Stimulated activated CD8-positive, alpha-beta memory T cell treated with anti-CD3 and anti-CD28 coated beads, Interleukin-15, amount 100 ng/mL, for 4 hours (primary cell): ENCODE measurements at places on chromosomes 3 and 15.

DNA sequence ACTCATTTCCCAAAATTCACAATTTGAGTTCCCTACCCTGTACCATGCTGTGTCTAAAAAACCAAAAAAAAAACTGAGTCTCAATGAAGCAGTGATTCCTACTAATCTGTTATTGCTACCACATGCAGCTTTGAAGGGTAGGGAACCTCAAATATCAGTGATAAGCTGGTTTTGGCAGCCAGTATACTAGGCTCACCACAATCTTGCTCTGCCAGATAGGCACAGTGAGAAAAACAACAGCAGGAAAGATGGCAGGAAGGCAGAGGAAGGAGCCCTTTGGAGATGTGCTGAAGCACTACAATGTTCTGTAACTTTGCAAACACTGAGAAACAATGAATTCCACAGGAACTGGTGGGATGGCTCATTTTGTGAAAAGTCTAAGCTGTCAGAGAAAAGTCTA is 96.9 kb upstream of the UBP1 start:
- no peak for DNase-seq

GRCh38 chr3:170725285-170725731 is 139.4 kb upstream of the SLC7A14 start:
- no peak for DNase-seq

GRCh38 chr3:81279481-81280379 is 481.7 kb downstream of the GBE1 start:
- no peak for DNase-seq

- no peak for DNase-seq
Observed at GRCh38 chr15:55168350-55168974, 28.3 kb downstream of the RSL24D1 start.

DNA sequence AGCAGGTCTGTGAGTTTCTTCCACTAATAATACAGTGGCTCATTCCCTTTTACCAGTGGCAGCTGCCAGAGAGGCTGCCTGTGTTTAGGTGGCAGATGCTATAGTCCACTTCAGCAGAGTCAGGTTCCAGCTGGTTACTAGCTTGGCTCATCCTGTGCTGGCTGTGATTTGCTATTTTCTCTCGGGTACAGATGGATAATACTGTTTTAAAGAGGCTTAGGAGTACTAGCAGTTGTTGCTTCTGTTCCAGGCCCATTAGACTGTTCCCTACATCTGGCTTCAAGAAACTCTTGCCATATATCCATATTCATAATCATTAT is 41.0 kb downstream of the ZNF609 start:
- no peak for DNase-seq

GRCh38 chr15:47824147-47824546 is 106.8 kb downstream of the SEMA6D start:
- DNase-seq = no peak

DNA sequence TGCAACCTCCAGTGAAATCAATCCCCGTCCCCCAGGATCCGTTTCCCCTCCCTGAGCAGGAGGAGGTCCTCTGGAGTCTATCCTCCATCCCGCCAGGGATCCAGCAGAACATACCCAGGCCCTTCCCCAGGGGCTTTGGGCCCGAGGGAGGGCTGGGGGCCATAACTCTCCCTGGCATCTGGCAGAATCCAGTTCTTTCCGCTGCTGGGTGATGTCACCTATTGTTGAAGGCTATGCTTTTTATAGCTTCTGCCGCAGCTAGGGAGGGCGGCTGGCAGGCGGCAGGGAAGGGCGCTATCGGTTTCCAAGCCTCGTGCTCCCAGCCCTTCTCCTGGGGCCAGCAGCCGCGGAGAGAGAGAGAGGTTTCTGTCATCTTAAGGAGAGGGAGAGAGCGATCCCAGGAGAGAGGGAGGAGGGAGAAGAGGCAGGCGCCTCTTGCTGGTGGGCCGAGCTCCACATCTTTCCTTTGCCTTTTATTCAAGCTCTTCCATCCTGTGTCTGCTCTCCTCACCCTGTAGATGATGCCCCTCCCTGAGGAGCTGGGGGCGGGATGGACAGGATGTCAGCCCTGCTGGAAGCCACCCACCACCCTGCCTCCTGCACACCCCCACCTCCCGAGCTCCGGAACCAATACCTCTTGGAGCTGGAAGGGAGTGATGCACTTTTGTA is 120.1 kb downstream of the ANP32A start:
- DNase-seq = no peak

GRCh38 chr3:177622520-177622919 is 425.2 kb upstream of the TBL1XR1 start:
- no peak for DNase-seq

- no peak for DNase-seq
Observed at GRCh38 chr3:63986146-63986545, 37.1 kb downstream of the PSMD6 start.

GRCh38 chr3:184238246-184238818 is 8.9 kb downstream of the VWA5B2 start:
- DNase-seq = no peak

GRCh38 chr3:66565301-66565700 is 64.5 kb upstream of the LRIG1 start:
- DNase-seq = no peak

- no peak for DNase-seq
Observed at GRCh38 chr3:113546414-113546893, 14.1 kb downstream of the SIDT1 start.

DNA sequence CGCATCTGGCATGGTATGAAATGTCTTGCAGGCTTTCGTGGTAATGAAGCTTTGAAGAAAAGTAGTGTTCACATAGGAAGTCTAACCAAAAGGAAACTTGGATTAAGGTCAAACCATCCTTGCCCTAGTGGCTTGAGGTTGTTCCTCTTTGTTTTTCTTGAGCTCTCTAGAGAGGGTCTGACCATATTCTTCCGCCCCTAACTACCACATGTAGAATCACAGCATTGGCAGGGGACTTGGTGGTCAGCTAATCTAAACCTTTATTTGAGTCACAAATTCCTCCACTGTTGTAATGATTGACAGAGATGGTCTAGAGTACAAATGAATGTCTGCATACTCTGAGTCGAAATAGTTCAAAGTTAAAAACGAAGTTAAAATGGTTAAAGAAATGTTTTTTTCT is 39.1 kb upstream of the PHLDB2 start:
- no peak for DNase-seq

GRCh38 chr15:70519004-70519365 is 244.4 kb downstream of the UACA start:
- DNase-seq = no peak

DNA sequence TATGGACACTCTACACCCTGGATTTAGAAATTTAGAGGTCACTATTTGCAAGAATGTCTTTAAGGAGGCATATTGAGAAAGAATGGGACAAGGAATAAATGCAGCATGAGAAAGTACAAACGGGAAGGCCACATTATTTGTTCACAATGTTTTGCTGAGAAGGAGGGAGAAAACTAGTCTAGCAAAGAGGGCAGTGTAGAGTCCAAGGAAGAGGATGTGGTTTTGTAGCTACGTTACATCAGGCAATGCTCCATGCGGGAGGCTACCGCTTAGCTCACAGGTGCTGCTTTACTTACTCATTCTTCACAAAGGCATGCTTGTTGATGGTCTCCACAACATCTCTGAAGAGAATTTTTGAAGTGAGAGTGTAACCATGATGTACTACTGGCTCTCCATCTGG is 191.1 kb downstream of the PLCH1 start:
- DNase-seq = no peak

DNA sequence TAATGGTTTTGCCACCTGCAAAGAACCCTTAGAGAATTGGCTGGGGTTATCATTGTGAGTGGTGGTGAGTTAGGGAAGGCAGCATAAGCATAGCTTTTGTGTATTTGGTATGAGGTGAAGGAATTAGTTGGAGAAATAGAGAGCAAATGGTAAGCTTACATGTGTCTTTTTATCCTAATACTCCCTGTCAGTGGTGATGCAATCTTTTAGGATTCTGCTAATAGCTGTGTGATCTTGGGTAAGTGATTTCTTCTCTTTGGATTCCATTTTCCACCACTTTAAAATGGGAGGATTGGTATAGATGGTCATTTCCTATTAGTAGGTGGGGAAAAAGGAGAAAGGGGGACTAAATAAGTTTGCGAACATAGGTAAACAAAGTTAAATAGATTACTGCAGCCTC is 30.9 kb downstream of the PIAS1 start:
- no peak for DNase-seq

DNA sequence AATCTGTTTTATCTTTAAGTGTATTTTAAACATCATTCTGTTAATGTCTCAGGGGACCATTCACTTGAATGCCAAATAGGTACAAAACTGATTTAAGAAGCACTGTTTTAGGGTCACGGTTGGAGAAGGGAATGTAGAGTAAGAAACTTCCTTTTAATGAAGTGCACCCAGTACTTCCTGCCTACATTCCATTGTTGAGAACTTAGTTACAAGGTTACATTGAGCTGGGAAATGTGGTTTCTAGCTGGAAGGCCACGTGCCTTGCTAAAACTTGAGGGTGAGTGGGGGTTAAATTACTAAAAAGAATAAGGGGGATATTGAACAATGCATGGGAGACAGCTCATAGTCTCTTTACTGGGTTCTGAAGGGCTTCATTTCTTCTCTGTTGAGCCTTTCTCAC is 78.3 kb upstream of the TBC1D5 start:
- DNase-seq = no peak

GRCh38 chr15:97114900-97115760 is 784.6 kb downstream of the NR2F2 start:
- DNase-seq = no peak

GRCh38 chr3:67030785-67031740 is 33.0 kb downstream of the KBTBD8 start:
- DNase-seq = no peak

DNA sequence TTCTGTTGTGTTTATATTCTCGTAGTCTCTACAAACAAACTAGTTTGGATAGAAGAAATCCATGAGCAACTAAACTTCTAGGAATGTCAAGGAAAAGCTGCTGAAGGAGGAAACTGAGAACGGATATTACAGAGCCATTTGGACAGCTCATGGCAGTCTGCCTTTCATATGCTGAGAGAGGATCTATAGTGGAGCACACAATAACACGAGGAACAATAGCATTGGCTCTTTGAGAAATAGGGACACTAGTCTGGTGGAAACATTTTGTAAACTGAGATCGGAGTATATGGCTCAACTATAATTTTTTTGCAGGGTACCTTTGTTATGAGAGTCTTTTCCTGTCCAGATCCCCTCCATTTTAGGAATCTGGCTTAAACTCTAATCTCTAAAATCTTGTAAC is 200.5 kb downstream of the CLSTN2 start:
- no peak for DNase-seq

DNA sequence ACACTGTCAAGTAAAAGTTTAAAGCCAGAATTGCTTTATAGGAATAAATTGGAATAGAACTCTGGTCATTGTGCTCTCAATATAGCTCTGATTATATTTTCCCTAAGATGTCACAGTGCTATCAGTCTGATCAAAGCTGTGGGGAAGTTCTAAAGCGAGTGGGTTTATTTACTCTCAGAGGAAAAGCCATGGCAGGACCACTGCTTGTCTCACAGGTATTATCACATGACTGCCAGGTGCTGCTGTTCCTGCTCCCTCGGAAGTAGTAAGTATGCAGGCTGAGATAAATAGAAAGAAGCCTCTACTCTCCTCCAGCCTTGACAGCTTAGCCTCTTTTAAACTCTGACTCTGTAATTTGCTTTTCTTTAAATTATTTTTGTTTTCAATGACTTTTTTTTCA is 49.1 kb upstream of the UTS2B start:
- no peak for DNase-seq

DNA sequence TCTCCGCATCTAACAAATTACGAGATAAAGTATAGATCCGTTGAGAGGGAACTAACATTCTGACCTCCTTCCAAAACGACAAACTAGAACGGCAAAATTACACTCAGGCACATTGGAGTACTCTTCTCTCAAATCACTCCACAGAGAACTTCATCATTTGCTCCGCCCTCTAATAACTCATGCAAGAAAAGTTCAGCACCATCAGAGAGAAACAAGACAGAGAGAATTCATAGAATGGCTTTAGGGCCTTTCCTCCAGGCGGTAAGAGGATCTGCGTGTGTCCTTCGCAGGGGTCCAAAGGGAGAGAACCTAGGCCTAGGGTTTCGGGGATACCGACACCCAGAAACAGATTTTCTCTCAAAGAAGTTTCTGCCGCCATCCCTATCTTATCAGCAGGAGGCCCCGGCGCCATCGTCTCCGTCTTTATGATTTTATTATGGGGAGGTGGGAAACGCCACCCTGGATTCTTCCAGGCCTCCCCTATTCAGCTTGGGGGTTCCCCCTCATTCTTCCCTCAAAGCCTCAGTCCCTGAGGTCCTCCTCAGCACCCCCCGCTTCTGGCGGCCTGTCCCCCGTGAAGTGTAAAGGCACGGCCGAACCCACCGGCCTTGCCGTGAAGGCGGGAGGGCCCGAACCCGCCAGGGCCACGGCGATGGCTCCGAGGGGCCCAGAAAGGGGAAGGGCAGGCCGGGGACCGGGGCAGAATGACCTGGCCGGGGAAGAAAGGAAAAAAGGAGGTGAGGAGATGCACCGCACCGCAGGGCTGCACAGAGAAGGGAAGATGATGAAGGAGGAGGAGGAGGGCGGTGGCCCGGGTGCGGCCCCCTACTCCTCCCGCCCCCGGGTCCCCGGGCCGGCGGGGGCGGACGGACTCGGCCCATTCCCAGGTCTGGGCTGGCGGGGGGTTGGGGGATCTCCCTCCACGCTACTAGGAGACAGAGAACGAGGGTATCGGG is 768 bp downstream of the UBXN7 start:
- DNase-seq = no peak

DNA sequence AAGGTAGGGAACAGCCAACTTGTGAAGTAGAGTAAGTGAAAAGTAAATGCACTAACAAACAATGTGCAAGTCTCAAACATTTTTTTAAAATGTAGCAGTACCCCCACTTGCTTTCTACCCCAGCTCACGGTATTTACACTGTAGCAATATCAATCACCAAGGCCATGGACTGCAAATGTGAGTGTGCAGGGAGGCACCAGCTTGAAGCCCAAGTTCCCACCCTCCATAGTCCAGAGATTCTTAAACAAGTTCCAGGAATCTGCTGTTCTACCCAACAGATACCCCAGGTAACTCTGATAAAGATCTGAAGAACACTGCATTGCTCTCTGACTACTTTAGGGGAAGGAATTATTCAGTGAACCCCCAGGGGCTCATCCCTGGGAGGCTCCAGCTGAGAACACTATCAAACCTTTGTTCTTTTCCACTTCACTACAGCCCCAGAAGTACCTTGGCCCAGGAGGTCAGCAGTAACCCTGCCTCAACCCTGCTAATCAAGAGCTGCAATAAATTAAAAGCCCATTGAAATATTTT is 86.1 kb downstream of the FOXP1 start:
- DNase-seq = no peak

DNA sequence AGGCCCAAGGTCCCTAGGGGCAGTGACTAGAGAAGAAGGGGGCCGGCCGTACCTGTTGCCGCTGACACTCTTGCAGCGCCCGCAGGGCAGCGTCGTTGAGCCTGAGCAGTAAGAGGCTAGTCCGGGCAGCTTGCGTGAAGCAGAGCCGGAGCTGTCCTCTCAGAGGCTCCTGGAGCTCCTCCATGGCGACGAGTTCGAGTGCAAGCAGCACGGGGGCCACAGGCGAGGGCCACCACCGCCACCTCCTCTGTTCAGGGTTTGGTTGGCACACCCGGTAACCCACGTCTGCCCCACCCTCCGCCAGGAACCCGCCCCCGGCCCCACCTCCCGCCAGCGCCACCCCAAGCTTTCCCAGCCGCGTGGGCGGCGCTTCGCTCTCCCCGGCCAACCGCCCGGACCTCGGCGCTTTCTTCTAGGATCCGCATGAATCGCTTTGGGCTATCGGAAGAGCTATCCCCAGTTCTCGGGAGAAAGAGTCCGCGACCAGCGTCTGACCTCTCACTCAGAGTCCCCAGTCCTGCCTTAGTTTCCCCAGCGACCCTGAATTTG is at the start of gene ELL3:
Gene ELL3 (minus strand): TSS at position 249 of the 549 bp plus-strand sequence. CDS start 65 bp downstream, at position 184.
- peak; percentile 43 for DNase-seq
